ENCODE measurements at places on chromosomes 16 and 17.

GRCh38 chr17:807523-808294, 25.6 kb downstream of the MRM3 start:
- no peak for DNase-seq

DNA sequence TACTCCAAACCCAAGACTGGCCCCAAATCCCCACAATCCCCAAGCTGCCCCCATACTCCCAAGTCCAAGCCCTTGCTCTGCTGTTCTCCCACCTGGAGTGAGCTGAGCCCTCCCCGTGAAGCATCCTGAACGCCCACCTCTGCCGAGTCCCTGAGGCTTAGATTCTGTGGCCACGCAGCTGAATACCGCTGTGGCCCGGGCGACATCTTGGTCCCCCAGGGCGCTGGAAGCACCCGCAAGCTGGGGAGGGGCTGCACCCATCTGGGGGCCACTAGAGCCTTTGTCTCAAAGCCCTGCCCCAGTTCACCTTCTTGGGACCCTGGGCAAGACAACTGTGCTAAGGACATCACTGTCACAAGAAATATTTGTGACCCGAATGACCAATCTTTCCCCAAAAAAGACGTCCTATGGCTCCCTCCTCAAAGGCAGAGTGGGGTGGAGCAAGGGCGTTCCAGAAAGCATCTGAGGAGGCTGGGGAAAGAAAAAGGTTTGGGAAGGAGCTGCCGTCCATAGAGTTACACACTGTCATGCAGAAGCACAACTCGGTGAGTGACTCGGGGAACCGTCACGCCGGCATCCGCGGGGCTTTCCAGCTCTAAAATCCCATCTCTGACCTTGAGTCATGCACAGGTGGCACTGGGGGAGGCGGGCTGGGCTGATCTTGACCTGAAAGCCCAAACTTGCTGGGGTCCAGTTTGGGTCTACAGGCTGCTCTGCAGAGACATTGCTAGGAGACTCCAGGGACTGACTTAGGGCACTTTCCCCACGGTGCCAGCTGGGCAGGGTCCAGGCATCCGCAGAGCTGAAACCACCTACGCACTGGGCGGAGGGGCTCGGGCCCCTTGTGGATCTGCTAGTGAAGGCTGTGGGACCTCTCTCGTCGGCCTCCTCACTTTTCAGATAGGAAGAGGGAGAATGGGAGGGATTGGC, 6.6 kb downstream of the PTX4 start:
- no peak for DNase-seq

DNA sequence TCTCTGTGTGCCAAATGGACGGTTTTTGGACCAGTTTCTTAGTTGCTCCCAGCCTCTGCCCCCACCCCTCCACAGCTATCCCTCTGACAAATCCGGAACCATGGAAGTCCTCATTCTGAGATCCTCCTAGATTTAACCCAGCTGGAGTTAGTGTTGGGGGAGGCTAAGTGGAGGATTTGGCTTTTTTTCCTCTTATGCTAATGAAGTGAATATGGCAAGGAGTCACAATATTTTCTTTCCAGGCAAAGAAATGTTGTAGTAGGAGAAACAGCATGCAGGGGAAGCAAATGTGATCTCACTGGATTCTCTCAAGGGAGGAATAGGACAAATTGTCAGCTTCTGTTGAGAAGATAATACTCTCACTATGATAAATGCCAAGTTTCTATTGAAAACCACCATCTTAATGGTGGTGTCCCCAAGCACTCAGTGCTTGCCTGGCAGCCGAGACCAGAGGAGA, 159.5 kb downstream of the MSI2 start:
- no peak for DNase-seq

DNA sequence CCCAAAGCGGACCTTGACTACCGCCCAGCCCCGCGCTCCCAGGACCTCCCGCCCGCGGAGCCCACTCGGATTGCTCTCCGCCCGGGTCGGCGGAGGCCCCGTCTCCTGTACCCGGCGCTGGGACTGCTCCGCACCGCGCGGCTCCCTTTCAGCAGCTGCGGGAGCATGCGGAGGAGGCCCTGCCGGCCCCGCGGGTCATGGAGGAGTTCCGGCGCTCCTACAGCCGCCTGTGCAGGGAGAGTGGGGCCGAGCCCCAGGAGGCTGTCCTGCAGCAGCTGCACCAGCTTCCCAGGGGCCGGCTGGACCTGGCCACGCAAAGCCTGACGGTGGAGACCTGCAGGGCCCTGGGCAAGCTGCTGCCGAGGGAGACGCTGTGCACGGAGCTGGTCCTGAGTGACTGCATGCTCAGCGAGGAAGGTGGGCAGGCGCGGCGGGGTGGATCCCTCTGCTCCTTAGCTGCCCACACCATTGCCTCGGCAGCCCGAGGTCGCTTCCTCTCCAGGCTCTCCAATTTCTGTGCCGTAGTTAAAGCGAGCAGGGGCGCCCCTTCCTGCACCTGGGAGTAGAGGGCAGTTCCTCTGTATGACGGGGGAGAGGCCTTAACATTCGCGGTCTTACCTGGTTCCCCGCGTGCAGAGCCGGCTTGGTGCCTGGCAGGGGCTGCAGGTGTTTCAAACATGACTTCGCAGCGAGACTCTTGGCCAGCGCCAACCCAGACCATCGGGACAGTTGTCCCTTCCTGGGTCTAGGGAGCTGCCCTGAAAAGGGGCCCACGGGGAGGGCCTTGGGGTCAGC, 539 bp downstream of the LRRC45 start:
- no peak for DNase-seq

GRCh38 chr16:67426022-67426421, 4.9 kb upstream of the HSD11B2 start:
- DNase-seq, result no peak

GRCh38 chr16:56743840-56744239, 13.9 kb downstream of the NUP93 start:
- DNase-seq, result no peak

DNA sequence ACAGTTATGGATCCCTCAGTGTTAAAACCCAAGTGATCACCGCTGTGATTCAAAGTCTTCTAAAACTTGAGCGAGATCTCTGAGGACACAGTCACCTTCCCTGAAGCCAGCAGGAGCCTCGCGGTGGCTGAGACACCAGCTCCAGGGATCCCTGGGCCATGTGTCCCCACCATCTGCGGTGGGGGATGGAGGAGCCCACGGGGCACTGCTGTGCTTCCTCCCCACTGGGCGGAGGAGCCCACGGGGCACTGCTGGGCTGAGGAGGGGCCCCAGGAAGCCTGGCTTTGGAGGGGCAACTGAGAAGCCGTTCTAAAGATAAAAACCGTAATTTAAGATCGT, 65.7 kb upstream of the METRNL start:
- no peak for DNase-seq

DNA sequence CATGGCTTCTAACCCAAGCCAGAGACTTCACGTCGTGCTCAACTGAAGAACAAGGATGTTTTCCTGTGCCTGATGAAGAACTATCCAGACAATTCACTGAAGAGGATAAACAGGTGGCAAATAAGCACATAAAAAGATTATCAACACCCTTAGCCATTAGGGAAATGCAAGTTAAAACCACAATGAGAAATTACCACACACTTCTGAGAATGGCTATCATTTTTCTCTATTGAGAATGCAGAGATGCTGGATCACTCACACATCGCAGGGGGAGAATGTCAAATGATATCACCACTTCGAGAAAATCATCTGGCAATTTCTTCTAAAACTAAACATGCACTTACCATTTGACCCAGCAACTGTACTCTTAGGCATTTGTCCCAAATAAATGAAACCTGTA, 162.8 kb downstream of the IRX3 start:
- DNase-seq, result no peak

- DNase-seq, result no peak
Observed at GRCh38 chr17:4475001-4475400, 23.7 kb upstream of the SPNS2 start.

DNA sequence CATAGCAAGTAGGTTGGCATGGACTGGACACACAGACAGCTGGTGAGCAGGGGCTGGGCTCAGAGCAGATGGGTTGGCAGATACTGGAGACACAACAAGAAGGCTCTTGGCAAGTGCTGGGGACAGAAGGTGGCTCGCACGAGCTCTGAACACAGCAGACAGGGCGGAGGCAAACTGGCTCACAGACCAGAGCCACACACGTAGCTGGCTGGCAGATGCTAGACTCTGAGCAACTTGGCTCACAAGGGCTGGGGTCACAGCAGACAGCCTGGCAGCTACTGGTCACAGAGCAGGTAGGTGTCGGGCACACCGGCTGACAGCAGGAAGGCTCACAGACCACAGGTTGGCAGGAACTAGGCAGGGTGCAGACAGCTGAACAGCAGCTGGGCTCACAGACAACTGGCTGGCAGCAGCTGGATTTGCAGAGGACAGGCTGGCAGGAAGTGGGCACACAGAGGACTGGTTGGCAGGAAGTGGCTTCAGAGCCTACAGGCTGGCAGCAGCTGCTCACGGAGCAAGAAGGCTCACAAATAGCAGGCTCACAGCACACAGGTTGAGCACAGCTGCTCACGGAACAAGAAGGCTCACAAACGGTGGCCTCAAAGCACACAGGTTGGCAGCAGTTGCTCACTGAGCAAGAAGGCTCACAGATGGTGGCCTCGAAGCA, 725 bp downstream of the KRTAP16-1 start:
- peak; percentile 19 for DNase-seq

Data from activated CD4-positive, alpha-beta T cell treated with anti-CD3 and anti-CD28 coated beads for 24 hours (primary cell).